ENCODE measurements at places on chromosomes 1 and 21. TPM values are rescaled to one million over a fixed set of nuclear protein-coding genes. Genes with fewer than 3 reads are reported as not detected.

- DNase-seq: no peak
Measured at GRCh38 chr1:98102345-98103030, 181.7 kb upstream of the DPYD start.

- DNase-seq: no peak
Measured at GRCh38 chr1:88773540-88774150, 89.6 kb downstream of the PKN2 start.

DCST1 gene
- not detected for total RNA-seq

GRCh38 chr1:219161371-219161770, 12.3 kb upstream of the LYPLAL1 start:
- DNase-seq: no peak

RBP7 gene
- total RNA-seq: 8.7 TPM

MNDA gene
- total RNA-seq: 3.8 TPM

TSPEAR gene
- total RNA-seq: 0.06 TPM

GRCh38 chr1:25030674-25031589, 100.9 kb upstream of the RUNX3 start:
- no peak for DNase-seq

DNA sequence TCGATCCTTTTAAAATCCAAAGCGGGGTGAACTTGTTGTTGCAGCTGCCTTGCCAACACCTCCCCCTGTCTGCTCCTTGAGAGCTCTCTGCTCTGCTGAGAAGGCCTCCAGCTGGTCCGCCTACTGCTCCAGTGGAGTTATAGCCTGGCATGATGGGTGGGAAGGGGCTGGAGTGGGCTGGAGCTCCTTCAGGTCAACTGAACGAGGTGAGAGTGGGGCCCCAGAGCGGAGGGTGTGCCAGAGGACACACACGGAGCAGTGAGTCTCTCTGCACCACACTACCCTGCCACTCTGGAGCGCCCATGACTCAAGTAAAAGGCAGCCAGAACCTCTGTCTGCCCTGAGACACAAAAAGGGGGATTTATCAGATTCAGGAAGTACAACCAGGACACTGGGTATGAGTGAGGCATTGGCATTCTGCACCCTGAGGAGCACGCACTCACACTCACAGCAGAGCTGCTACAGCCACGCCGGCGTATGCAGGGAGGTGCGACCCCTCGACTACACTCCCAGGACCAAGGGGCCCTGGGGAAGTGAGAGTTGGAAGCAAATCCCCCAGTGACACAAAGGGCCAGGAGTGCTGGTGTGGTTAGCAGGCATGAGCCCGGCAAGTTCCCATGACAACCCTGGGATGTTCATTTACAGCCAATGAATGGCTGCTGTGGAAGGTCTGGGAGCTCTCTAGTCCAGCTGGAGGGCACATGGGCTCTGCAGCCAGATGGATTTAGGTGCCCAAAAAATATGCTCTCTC, 28.0 kb upstream of the EVA1B start:
- no peak for DNase-seq

GRCh38 chr1:173093691-173094445, 43.1 kb upstream of the TNFSF18 start:
- DNase-seq: no peak
